ENCODE measurements at places on chromosomes 3 and 15. TPM values are rescaled to one million over a fixed set of nuclear protein-coding genes. Genes with fewer than 3 reads are reported as not detected.

- no peak for DNase-seq
Observed at GRCh38 chr3:129324855-129325254, 46.2 kb downstream of the HMCES start.

DNA sequence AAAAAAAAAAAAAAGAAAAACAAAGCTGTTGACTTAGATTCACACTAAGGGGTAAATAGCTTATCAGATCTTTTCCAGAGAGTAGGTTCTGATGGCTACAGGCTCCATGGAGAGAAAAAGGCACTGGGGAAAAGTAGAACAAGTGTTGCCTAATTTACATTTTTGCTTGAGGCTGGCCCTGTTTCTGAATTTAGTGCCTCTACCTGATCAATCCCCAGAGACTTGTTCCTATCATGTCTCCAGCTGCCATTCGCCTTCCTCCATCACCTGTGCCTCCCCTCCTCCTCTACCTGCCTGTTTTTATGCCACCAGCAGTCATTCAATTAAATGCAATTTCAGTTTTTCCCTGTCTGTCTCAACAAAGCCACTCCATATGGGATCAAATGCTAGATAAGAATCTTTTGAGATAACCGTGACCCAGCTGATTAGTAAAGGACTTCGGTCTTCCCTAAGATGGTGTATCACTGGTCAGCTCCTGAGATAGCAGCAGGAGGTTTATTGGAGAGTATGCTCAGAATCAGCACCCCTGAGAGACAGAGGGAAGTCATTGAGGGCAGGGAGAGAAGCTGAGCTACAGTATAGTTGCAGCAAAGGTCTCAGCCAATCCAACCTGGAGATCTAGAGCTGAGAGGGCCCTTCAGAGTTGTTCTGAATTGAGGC, 88.1 kb upstream of the GADL1 start:
- no peak for DNase-seq

DNA sequence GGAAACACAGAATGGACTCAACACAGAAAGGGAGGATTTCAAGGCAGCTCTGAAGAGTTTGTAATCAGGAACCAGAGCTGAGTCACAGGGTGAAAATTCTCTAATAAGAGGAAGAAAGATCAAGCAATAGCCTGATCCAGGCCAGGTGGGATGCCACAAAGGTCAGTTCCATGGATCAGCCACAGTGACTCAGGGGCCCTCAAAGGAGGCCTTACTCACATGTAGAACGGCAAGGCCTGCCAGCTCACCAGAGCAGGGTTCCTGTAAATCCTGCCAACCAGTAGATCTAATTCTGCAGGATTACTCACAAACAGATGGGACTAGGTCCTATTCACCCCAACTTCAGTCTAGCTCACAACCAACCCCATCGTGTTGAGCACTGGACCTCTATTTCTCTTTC, 78.3 kb upstream of the PPP2R3A start:
- DNase-seq: no peak

The SLC9C1 gene
- total RNA-seq: 1.2 TPM

DNA sequence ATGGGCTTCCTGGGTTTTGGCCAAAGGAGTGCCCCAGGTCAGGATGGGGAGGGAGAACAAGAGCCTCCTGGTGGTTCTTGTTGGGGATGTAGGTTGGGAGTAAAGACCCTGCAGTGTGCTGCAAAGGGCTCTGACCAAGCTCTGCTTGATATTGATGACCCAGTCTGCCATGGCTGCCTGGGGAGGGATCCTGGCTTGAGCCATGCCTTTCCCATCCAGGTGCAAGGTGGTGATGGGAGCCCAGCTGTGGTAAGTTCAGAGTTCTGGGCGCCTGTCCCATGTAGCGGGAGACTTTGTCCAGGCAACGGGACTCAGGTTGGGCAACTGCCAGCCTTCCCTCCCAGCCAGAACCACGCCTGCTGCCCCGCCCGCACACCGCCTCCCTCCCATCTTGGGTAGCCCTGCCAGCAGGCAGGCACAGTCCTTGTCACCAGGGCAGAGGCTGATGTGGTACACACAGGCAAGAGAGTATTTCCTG, 2.6 kb downstream of the GNAI2 start:
- peak; percentile 63 for DNase-seq

DNA sequence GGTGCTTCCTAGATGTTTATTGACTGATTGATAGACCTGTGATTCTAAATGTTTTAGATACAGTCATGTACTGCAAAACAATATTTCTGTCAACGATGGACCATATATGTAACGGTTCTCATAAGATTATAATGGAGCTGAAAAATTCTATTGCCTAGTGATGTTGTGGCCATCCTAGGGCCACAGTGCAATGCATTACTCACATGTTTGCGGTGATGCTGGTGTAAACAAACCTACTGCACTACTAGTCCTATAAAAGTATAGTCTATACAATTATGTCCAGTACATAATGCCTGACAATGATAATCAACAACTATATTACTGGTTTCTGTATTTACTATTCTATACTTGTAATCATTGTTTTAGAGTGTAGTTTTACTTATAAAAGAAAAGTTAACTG, 46.8 kb downstream of the CHST2 start:
- no peak for DNase-seq

DNA sequence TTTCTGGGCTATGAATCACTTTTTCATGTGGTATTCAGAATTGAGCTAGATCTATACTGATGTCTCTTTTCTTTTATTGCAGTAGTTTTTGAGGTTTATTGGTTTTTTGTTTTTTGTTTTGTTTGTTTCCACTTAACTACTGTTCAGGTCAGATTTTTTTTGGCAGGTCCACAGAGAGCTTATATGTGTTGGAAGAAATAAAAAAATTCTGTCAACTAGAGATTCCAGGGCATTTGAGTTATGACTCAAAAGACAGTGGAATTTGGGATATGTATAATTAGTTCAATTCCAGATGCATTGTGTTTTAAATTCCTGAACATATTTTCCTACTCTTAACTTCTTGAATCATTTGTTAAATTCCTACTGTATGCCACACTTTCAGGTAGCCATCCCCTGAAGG, 727.2 kb downstream of the SI start:
- no peak for DNase-seq

DNA sequence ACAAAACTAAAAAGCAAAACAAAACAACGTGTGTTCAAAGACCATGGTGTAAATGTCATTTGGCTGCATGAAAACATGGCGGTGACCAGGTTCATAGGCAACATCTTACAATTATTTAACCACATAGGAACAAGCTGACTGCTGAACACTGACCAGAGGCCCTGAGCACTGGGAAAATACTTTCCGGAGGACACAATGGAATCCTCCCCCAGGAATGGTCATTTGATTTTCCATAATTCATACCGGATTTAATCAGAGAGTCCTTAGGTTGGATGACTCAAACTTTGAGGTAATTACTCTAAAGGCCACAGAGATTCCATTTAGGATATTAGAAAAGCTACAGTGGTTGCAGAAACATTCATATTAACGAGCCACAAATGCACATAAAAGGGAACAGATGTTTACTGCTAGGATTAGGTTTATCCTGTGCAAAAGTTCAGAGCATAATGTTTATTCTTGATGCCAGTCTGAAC, 254.7 kb downstream of the NR1D2 start:
- DNase-seq: peak; percentile 14

DNA sequence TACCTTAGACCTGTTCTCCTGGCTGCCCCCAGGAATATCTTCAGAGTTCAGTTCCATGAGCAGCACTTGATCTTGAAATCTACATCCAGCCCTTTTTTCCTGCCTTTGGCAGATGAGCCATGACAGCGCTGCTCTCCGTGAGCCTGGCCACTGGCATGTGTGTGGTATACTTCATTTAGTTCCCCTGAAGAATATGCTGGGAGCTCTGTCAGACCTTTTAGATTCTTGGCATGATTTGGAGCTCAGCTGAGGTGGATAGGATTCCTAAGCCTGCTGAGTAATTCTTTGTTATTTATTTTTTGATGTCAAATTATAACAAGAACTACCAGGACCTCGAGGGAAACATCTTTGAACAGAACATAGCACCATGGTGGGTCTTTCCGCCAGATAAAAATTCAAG, 121.7 kb downstream of the EDEM1 start:
- DNase-seq: no peak

The CERS3 gene
- 0.58 TPM for total RNA-seq

The CCDC33 gene
- total RNA-seq: 0.04 TPM

The GOLIM4 gene
- total RNA-seq: 34.1 TPM

GRCh38 chr3:27557411-27557810, 73.2 kb upstream of the SLC4A7 start:
- DNase-seq: peak; percentile 80

DNA sequence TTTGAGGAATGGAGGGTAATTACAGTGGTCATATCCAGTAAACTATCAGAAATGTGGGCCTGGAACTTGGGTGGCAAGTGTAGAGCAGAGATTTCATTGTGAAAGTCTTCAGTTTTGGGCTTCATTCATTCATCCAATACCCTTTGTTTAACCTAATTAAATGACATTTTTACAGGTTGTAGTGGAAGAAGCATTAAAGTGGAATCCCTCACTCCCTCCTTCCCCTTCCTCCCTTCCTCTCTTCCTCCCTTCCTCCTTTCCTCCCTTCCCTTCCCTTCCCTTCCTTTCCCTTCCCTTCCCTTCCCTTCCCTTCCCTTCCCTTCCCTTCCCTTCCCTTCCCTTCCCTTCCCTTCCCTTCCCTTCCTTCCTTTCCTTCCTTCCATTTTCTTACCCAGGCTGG, 219.3 kb downstream of the PDCD6IP start:
- DNase-seq: no peak

DNA sequence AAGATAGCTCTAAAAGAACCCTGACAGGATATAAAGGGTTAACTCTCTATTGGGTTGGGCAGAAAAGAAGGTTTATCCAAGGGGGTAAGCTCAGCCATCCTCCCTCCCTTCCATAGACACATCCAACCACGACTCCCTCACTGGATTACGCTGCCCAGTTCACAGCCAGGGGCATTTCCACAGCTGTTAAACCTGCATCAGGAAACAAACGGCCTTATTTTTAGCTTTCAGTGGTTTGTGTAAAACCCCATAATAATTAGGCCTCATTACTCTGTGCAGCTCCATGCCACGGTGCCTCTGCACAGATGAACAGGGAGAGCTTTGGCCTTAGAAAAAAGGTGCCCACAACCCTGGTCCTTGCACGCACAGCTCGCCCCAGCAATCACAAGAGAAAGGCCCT, 110.6 kb downstream of the GABRB3 start:
- DNase-seq: no peak

- DNase-seq: peak; percentile 25
Observed at GRCh38 chr3:194395212-194395611, 3.9 kb downstream of the GP5 start.

- peak; percentile 83 for DNase-seq
Observed at GRCh38 chr15:40054855-40055575, 16.0 kb upstream of the SRP14 start.

The KLHL25 gene
- 5.3 TPM for total RNA-seq

DNA sequence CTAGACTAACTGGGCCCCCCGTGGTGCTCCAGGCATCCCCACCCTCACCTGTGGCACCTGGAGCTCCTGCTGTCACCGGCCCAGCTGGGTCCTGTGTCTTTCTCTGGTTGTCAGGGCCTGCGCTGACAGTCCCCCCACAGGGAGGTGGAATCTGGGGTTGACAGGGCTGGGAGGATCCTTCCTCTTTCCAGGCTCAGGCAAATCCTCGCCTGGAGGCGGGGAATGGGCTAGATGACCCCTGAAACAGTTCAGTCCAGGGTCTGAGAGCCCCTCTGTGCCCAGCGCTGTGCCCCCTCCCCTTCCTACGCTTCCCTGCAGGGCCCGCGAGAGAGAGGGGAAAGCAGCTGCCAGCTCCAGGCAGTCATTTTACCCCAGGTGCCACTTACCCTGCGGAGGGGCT, 50.1 kb upstream of the MCF2L2 start:
- no peak for DNase-seq

The GOLGA6L2 gene
- not detected for total RNA-seq

The ADGRG7 gene
- not detected for total RNA-seq

The TM6SF1 gene
- 33.9 TPM for total RNA-seq

- peak; percentile 62 for DNase-seq
Observed at GRCh38 chr15:101267320-101268104, 9.8 kb downstream of the SELENOS start.

DNA sequence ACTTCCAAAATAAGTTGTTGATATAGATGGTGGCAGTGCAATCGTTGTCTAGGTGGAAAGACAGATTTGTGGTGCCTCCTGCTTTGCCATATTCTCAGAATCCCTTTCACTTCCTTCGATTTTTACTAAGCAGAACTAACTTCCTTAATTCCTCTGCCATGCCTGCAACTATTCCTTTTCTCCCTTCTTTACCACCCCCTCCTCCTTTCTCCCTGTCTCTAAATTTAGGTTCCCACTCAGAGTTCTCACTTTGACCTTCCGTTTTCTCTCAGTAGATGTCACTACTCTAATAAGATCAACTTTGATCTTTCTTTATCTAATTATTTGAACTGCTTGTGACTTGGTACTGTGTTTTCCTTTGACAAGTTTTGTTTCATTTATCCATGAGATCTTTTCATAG, 351.2 kb downstream of the LPP start:
- DNase-seq: peak; percentile 11
